ENCODE measurements at places on chromosomes 16 and 17. TPM values are rescaled to one million over a fixed set of nuclear protein-coding genes. Genes with fewer than 3 reads are reported as not detected.

- peak; percentile 30 for DNase-seq
Observed at GRCh38 chr17:77802811-77803220, 155.7 kb upstream of the TNRC6C start.

DNA sequence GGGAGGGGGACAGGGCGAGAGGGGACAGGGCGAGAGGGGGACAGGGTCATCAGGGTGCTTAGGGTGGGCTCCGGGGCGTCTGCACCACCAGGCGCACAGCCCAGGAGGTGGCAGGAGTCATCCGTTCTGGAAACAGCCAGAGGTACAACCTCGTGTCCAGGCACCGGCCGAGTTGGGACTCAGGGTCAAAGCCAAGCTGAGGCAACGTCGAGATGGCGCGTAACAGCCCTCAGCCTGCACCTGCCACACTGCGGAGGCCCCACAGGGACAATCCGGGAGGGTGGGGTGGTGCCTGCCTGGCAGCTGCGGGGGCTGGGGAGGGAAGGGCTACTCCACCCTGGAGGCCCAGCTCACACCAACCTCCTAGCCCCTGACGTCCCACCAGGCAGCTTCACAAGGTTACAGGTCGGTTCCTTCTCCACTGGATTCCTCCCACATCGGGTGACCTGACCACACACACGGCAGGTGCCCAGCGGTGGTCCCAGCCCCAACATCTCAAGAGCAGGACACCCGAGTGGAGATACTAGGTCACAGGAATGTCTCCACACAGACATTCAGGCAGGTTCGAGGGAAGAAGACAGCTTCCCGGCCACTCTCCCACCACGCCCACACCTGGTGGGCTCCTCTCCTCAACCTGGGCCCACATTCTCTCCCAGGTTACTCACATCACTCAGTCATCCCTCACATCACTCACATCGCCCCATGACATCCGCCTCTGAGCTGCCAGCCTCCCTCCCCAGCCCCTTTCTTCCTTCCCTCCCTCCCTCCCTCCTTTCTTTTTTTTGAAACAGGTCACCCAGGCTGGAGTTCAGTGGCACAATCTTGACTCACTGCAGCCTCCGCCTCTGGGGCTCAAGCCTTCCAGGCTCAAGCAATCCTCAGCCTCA is 47.3 kb downstream of the RPH3AL start:
- DNase-seq: peak; percentile 75

GRCh38 chr17:77872199-77872598 is 86.3 kb upstream of the TNRC6C start:
- no peak for DNase-seq

DNA sequence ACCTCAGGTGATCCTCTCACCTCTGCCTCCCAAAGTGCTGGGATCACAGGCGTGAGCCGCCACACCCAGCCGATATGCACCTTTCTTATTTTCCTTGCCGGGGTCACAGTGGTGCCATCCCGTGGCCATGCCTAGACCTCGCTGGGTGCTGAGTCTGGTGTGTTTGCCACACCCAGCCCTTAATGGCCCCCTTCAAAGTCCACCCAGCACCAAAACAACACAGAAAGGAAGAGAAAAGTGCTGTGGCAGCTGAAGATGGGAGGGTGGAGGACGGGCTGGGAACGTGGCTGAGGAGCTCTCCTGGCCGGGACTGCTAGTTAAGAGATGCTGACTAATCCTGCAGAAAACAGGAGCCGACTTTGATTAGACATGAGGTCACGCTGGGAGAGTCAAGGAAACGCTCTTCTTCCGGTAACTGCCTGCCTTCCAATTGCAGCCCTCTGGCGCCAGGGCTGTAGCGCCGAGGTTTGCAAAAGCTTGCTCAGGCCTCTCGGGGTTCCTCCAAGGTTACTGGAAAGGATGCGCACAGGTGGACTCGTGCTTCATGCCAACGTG is 10.9 kb downstream of the SLC43A2 start:
- no peak for DNase-seq

CACNG5 gene
- not detected for total RNA-seq

Measured in pancreas (tissue), 10 donors.